ENCODE measurements at places on chromosomes 2 and 18.
A peak's percentile ranks its signal among the peaks of the same experiment; 100 is the strongest.

- DNase-seq, result no peak
Observed at GRCh38 chr2:221388891-221389290, 183.2 kb downstream of the EPHA4 start.

- no peak for DNase-seq
Observed at GRCh38 chr2:44197816-44198215, 29.1 kb downstream of the PPM1B start.

DNA sequence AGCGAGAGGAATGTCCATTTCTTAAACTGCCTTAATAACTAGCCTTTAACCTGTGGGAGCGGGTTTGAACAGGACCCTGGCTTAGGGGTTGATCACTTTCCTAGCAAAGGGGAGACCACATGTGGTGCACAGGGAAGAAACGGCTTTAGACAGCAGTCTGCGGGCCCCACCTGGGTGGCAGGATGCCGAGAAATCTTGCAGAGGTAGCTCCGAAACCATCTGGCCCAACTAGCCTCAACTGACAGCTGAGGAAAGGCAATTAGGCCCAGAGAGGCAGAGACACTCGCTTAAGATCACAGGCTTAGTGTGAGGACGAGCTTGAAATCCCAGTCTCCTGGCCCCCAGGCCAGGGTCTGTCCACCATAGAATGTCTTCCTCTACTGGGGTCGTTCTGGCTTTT lies 89.8 kb downstream of the MRO start:
- DNase-seq, result no peak

GRCh38 chr2:8309131-8309530 lies 372.7 kb upstream of the ID2 start:
- no peak for DNase-seq

DNA sequence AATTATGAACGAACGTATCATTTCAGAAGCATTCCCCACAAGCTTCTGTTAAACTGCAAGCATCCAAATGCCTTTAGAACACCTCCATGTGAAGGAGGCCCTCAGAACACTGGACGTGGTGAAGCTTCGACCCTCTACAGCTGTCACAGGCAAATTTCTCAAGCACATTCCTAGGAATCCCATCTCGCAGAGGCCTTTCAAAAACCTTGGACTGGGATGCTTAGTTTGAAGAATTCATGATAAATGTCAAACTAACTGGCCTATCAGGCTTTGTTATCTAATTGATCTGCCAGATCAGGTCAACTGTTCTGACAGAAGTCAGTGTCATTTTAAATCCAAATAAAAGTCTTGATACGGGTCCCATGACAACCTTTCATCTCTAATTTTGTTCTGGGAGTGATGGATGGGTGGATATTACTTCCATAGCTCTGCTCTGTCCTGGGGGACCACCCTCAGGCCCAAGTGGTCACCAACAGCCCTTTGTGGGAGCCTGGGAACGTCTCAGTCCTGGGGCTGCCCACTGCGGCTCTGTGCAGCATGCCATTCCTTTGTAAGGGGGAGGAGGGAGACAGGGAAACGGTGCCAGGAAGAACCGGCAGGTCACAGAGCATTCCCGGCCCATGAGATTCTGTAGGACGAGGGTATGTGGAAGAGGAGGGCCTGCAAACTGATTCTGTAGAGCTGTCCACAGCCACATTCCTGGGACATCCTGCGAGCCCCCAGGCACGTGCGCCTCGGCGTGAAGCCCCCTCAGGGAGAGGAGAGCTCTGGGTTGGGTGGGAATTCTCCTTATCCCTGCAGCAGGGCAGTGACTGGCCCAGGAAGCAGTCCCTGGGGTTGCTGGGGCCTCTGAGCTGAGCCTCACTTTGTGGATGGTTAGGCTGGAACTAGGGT lies 59.1 kb upstream of the PXDN start:
- DNase-seq, result no peak

GRCh38 chr2:206225435-206226232 lies 48.8 kb upstream of the ZDBF2 start:
- DNase-seq, result no peak

- no peak for DNase-seq
Observed at GRCh38 chr2:171102802-171103201, 57.9 kb downstream of the TLK1 start.

DNA sequence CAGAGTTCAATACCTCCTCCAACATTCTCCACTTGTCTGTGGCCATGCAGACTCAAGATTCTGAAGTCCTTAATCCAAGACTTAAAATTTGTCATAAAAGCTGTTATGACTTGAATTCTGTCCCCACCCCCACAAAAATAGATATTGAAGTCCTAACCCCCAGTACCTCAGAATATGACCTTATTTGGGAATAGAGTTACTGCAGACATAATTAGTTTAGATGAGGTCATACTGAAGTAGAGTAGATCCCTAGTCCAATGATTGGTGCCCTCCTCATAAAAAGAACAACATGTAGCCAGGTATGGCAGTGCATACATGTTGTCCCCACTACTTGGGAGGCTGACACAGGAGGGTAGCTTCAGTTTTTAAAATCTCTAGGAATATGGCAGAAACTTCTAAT lies 9.2 kb downstream of the TPGS2 start:
- no peak for DNase-seq

DNA sequence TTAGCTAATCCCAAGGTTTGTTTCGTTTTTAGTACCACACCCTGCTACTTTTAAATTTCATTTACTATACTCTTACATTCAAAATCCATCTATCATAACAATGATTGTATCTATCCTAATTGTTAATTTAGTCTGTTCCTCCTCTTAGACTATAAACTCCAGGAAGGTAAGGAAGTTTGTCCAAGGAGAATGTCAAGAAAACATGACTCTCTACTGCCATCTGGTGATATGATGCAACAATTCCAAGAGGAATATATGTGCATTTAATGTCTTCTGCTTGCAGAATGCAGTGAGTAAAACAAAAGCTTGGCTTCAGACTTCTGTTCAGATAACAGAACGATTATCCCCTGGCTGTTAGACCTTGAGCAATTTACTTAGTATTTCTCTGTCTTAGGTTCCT lies 1267.1 kb downstream of the LRP1B start:
- DNase-seq, result no peak

- DNase-seq, result no peak
Observed at GRCh38 chr2:169673921-169674320, 20.3 kb downstream of the CFAP210 start.

DNA sequence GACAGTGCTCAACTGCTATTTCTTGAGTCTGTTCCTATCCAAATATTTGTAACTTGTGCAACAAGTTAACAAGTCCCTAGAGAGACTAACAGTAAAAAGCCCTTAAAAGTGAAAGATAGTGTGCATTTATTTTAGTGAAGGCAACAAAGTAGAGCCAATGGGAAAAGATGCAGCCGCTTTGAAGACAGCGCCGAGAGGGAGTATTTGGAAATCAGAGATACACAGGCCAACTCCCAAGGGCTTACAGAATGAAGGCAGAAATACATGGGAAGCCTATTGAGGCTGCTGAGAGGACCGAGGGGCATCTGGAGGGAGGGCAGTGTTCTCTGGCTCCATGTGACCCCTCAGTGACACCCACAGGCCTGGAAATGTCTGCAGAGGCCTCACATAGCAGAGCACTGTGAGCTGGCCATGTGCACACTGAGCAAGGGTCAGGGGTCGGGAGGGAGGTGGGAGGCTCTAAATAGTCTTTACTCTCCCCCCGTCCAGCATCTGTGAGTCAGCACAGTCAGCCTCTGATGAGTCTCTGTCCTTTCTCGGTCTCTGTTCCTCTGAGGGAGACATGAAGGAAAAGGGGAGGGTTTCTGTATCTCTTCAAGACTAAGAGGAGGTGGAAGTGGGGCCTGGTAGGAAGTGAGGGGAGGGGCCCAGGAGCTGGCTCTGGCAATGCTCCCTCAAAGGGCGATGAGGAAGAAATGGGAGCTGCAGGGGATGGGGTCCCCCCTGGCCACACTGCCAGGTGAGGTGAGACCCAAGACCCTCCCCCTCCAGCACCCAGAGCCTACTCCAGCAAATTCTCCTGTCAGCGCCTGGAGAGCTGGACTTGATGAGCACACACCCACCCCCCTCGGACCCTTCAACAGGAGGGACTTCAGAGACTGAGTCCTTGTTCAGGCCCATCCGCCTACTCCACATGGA lies 133.6 kb downstream of the SP3 start:
- no peak for DNase-seq

DNA sequence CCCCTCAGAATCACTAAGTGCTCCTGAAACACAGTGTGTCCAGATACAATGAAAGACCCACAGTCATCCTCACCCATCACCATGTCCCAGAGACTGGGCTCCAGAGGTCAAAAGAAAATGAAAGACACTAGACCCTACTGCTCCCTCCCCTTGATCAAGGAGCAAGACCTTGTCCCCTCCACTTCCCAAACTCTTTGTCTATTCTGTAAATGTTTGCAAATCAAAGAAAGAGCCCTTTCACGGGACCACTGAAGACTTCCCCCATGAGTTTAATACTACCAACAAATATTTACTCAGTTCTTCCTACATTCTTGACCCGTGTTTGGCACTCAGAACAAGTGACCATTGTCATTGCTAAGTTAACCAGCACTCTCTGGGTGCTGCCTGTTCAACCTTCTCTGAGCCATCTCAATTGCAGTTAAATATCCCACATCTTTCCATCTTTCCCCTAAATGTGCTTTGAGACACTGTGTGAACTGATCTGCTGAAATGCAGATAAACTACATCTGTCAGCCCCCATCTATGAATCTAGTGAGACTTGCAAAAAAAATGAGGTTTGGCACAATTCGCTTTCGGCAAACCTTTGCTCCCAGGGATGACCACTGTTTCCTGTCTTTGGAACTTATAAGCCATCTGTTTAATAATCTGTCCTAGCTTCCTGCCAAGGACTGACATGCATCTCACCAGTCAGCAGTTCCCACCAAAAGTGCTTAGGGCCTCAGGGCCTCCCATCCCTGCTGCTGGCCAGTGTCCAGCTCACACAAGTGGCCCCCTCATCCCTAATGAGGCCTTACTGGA lies 170.3 kb downstream of the GFPT1 start:
- DNase-seq, result no peak

DNA sequence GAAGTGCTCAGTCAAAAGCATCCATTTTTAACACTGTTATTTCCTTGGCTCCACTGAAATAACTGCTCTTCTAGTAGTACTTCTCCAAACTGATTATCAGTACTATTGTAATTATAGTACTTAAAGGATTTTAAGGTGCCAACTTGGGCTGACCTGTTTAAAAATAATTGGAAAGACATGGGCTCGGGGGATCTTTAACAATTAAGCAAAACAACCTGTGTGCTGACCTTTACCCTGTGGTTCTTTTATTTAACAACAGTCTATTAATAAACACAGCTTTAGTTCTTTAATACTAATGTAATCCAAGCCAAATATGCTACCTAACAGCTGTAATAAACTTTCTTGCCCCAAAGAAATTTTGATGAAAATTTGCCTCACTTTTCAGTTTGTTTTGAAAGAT lies 6.9 kb upstream of the ITPRID2 start:
- DNase-seq, result no peak

DNA sequence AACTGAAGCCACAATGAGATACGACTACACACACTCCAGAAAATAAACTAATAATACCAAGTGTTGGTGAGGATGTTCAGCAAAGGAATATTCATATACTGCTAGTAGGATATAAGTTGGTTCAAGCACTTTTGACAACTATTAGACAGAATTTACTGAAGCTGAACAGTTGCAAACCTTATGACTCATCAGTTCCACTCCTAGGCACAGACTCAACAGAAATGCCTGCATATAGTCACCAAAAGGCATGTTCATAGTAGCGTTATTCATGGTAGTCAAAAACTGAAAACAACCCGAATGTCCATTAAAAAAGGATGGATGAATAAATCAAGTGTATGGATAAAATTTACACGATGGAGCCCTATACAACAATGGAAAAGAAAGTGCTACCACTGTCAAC lies 232.0 kb downstream of the ANAPC1 start:
- no peak for DNase-seq

DNA sequence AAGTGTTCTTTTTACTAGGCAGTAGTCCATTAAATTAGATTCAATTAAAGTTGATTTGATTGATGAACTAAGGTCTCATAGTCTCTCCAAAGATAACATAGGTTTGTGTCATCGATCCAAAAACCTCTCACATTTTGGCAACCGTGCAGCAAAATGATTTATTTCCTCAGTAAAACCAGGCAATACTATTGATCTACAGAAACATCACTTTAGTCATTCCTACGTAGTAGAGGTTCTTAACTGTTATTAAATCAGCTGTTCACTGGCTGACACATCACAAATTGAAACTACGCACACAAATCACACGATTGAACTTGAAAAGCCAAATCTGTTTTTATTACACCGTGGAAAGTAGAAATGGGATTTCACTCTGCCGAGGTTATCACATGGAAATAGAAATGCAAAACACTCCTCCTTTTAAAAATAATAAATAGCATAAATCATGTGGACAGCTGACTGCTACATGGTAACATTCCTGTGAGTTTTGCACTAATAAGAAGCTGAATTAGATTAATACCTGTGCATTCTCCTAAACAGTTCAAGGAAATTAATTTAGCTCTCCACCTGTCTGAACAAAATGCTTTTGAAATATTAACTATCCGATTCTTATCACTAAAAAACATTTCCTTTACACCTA lies 262.5 kb downstream of the CDH20 start:
- DNase-seq, result no peak

GRCh38 chr2:99569386-99569785 lies 79.6 kb upstream of the REV1 start:
- DNase-seq, result no peak

- DNase-seq, result no peak
Observed at GRCh38 chr2:83280391-83280790, 1178.7 kb downstream of the SUCLG1 start.

- DNase-seq, result no peak
Observed at GRCh38 chr2:43035922-43036321, 190.5 kb downstream of the ZFP36L2 start.

DNA sequence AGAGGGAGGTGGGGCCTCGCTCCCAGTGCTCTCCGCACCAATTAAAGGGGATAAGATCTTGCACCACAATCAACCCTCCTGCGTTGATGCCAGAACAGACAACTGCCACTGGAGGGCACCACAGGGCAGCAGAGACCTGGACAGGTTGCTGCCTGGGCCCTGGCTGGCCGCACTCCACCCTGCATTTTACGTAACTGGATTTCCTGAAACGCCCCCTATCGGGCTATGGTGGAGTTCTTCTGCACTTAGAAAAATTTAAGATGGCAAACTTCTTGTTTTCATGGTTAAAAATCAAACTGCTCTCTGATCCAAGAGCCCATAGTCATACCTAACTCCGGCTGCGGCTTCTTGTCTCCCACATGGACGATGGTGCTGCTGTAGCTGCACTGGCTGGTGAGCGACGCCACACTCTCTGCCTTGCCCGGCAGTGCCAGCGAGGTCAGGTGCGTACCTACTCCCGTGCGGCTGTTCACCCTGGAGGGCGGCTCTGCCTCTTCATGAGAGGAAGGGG lies 16.8 kb upstream of the HES6 start:
- DNase-seq, result peak; percentile 64

GRCh38 chr2:11582862-11583752 lies 49.3 kb downstream of the GREB1 start:
- peak; percentile 36 for DNase-seq

DNA sequence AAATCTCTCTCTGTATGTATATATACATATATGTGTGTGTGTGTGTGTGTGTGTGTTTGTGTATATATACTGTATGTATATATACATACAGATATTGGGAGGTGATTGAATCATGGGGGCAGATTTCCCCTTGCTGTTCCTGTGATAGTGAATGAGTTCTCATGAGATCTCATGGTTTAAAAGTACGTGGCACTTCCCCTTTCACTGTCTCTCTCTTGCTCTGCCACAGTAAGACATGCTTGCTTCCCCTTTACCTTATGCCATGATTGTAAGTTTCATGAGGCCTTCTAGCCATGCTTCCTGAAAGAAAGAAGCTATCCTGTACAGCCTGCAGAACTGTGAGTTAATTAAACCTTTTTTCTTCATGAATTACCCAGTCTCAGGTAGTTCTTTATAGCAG lies 18.8 kb upstream of the CCDC195 start:
- DNase-seq, result no peak

- DNase-seq, result no peak
Observed at GRCh38 chr2:133458280-133458679, 110.0 kb downstream of the NCKAP5 start.

Measured in effector memory CD4-positive, alpha-beta T cell (primary cell).